ENCODE measurements at places on chromosomes 6 and 20. TPM values are rescaled to one million over a fixed set of nuclear protein-coding genes. Genes with fewer than 3 reads are reported as not detected.

DEFB132 gene
- polyA plus RNA-seq = 0.06 TPM

KCNK15 gene
- polyA plus RNA-seq = 0.60 TPM

CLDN20 gene
- polyA plus RNA-seq = not detected

RSPO3 gene
- polyA plus RNA-seq = 0.69 TPM

TREM1 gene
- polyA plus RNA-seq = 6.0 TPM

SDC4 gene
- polyA plus RNA-seq = 22.2 TPM

ADGB gene
- polyA plus RNA-seq = 0.13 TPM

SLC22A1 gene
- polyA plus RNA-seq = 0.58 TPM

CPXM1 gene
- polyA plus RNA-seq = 1.2 TPM

ATF6B gene
- 14.4 TPM for polyA plus RNA-seq

POU5F1 gene
- 9.8 TPM for polyA plus RNA-seq

FLRT3 gene
- polyA plus RNA-seq = 0.89 TPM

PPIL6 gene
- 0.44 TPM for polyA plus RNA-seq

IRF4 gene
- polyA plus RNA-seq = 0.60 TPM

SLC25A27 gene
- 4.2 TPM for polyA plus RNA-seq

PGC gene
- 12.6 TPM for polyA plus RNA-seq

KCNQ5 gene
- polyA plus RNA-seq = not detected

KIF13A gene
- 23.4 TPM for polyA plus RNA-seq

RIMS1 gene
- not detected for polyA plus RNA-seq

RPP21 gene
- polyA plus RNA-seq = 74.7 TPM

WFDC2 gene
- polyA plus RNA-seq = 29.6 TPM

FAM209B gene
- polyA plus RNA-seq = not detected

RAET1L gene
- not detected for polyA plus RNA-seq

MOXD1 gene
- 1.2 TPM for polyA plus RNA-seq

SAPCD1 gene
- 1.2 TPM for polyA plus RNA-seq

SAMD5 gene
- 3.7 TPM for polyA plus RNA-seq

HCK gene
- polyA plus RNA-seq = 17.5 TPM

OTOR gene
- polyA plus RNA-seq = not detected

WFDC9 gene
- polyA plus RNA-seq = not detected

FAM83C gene
- not detected for polyA plus RNA-seq

LPIN3 gene
- 6.7 TPM for polyA plus RNA-seq

CD109 gene
- polyA plus RNA-seq = 0.46 TPM

HEY2 gene
- not detected for polyA plus RNA-seq

RBBP8NL gene
- 12.5 TPM for polyA plus RNA-seq

EDN3 gene
- polyA plus RNA-seq = 18.6 TPM

WFDC10B gene
- 0.52 TPM for polyA plus RNA-seq

MAN1A1 gene
- polyA plus RNA-seq = 10.2 TPM

GINM1 gene
- polyA plus RNA-seq = 32.6 TPM

SPDEF gene
- polyA plus RNA-seq = 43.5 TPM

GATA5 gene
- polyA plus RNA-seq = not detected

ULBP3 gene
- polyA plus RNA-seq = not detected

HAO1 gene
- polyA plus RNA-seq = not detected

SNPH gene
- 0.23 TPM for polyA plus RNA-seq

PRPF6 gene
- polyA plus RNA-seq = 26.4 TPM

Data from sigmoid colon (tissue), 7 donors.